ENCODE measurements at places on chromosomes 7 and 10.
A peak's percentile ranks its signal among the peaks of the same experiment; 100 is the strongest.

DNA sequence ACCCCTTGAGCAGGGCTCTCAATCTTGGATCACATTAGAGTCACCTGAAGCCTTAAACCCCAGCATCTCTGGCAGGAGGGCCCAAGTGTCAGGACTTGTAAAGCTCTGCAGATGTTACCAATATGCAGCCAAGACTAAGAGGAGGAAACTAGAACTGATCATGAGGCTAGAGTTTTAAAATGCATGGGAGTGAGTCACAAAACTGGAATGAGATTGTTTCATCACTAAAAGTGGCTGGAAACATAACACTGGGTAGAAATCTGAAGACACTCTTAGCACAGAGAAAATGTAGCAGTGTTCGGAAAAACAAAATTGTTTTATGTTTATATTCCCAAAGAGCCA, 63.3 kb upstream of the GHITM start:
- no peak for DNase-seq

DNA sequence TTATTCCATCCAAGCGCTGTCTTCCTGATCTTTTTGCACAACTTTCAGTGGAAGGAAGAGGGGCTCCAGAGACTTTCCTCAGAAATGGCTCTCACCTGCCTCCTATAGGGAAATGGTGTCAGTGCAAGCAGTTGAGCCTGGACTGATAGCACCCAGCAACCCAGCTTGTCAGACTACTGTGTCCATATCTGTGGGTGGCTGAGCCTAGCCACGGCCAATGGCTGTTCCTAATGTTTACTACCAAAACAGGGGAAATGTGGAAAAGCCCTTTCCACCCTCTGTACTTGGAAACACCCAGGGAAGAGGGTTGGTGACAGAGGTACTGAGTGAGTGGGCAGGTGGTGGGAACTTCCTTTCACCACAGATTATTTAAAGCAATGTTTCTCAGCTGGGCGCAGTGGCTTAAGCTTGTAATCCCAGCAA, 4.3 kb upstream of the YKT6 start:
- DNase-seq, result peak; percentile 28

DNA sequence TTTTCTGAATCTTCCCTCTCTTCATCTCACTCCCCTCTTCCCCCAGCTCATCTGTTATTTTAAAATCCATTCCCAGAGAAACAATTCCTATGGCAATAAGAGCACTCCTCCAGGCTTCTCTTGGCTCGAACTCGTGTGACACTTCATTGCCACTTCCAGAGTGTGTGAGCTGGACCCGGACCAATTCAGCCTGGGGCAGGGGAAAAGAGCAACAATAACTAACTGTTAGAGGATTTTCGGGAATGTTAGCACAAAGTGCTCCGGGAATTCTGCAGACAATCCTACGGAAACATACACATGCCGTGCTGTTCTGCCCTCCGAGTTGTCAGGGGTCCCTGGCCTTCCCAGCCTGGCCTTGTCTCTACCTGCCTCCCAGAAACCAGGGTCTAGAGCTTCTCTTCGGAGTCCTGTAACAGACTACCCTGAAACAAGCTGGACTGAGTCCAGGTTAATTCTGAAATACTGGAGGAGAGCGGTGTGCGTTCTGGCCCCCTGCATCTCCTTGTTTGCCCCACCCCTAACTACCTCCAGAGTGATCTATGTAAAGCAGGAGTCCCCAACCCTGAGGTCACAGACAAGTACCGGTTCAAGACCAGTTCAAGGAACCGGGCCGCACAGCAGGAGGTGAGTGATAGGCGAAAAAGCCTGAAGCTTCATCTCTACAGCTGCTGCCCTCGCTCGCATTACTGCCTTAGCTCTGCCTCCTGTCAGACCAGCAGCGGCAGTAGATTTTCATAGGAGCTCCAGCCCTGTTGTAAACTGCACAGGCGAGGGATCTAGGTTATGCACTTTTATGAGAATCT, 11.3 kb downstream of the COL26A1 start:
- no peak for DNase-seq

DNA sequence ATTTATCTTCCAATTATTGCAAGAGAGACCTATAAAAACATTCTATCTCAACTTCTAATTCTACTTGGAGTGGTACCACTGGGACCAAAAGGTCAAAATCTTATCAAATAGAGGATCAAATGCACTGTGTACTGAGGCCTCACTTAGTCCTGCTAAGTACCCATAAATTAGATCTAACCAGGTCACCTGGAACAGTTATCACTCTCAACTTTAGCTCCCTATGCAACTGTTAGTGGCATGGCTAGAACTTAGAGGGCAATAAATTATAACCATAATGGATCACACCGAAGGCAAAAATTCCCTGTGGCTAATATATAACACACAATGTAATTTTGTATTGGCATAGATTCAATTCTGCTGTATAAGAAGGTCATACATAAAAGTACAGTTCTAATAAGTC, 428.9 kb downstream of the PCDH15 start:
- no peak for DNase-seq

- no peak for DNase-seq
Measured at GRCh38 chr7:49500741-49501140, 272.7 kb upstream of the VWC2 start.

DNA sequence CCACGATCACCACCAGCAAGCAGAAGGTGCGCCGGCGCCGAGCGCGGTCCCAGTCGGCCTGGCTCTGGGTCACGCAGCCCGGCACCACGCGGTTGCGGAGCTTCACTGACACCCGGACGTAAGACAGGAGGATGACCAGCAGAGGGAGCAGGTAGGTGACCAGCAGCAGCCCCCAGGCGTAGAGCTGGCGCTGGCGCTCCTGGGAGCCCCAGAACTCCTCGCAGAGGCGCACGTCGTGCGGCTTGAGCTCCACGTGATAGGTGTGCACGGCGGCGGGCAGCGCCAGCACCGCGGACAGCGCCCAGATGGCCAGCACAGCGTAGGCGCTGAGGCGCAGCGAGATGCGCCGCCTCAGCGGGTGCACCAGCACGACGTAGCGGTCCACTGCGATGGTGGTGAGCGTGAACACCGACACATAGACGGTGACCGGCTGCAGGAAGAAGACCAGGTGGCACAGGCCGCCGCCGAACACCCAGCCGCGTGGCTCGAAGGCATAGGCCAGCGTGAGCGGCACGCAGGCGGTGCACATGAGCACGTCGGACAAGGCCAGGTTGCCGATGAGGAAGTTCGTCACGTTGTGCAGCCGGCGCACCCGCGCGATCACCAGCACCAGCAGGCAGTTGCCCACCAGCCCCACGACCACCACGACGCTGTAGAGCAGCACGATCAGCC, 920 bp downstream of the PRLHR start:
- DNase-seq, result peak; percentile 41

GRCh38 chr7:727104-727805, at the start of gene PRKAR1B:
TSS of gene PRKAR1B (minus strand) at chr7:727281. CDS start at chr7:711505, 15,776 bp downstream.
- no peak for DNase-seq

GRCh38 chr10:78292982-78293865, 259.6 kb downstream of the RPS24 start:
- no peak for DNase-seq

DNA sequence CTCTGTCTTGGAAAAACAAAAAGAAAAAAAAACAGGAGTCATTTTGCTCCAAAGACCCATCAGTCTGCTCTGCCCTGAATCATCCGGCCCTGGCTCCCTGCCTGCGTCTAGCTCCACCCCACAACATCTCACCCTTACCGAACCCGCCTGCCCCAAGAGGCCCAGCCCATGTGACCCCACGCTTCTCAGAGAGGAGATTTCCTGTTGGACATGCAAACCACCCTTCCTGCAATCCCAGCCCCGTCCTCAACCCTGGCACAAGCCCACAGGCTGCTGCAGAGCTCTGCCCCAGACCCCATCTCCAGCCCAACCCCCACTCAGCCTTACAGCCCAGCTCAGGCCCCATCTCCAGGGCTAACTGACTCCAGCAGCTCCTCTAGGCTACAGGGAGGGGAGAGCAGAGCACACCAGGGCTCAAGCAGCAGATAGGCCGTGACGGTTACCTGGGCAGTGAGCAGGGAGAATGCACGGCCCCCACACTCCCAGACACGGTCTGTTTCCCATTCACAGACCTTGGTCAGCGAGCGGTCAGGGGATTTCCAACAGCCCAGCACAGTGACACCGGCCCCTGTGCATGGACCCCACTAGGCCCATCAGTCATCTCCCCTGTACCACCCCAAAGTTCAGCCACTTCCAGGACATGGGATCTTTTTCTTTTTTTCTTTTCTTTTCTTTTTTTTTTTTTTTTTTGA, 69.9 kb upstream of the GTF2I start:
- DNase-seq, result no peak

- DNase-seq, result no peak
Measured at GRCh38 chr10:83820033-83820432, 319.3 kb upstream of the GHITM start.

GRCh38 chr7:50729962-50730361, 52.7 kb downstream of the GRB10 start:
- no peak for DNase-seq

All from activated CD4-positive, CD25-positive, alpha-beta regulatory T cell treated with anti-CD3 and anti-CD28 coated beads, Interleukin-2, amount 50 U/mL, for 72 hours (primary cell).